ENCODE measurements at places on chromosomes 16 and 17.

DNA sequence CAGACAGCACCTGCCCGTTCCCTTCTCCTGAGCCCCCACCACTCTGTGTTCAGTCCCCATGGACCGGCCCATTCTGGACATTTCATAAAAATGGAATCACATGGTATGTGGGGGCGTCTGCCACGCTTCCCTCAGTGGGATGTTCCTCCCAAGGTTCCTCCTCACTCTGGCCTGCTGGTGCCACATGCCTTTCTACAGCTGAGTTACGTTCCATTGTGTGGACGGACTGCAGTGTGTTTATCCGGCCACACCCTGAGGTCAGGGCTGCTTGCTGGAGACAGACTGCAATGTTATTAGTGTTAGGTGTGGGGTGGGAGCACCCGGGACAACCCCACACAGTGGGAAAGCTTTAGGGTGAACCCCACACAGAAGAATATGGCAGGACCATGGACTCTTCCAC lies 5.9 kb upstream of the AATK start:
- DNase-seq: no peak

DNA sequence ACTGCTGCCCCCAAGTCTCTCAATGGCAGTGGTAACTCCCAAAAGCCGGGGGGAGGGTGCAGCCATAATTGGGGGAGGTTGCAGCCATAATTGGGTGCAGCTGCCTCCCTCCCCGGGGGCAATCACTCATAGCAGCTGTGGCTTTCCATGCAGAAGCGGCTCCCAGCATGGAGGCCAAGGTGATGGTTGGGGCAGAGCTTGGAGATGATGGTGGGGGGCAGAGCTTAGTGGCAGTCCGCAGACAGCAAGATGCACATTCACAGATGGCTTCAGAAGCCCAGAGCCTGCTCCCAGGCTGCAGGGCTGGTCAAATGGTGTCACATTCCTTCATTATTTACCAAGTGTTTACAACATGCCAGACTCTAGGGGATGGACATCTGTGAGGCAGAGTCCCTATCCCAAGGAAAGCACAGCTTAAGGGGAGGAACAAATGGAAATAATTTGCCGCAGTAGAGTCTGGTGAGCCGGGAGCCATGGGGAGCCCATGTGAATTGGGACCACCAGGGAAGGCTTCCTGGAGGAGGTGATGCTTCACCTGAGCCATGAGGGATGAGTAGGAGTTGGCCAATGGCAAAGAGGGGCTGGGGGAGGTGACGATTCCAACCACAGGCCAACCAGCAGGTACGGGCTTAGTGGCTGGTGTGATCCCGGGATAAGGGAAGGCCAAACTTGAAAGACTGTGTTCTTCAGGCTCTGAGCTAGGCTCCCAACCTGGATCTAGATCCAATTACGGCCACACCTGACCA lies 8.1 kb downstream of the DOC2B start:
- DNase-seq: no peak

DNA sequence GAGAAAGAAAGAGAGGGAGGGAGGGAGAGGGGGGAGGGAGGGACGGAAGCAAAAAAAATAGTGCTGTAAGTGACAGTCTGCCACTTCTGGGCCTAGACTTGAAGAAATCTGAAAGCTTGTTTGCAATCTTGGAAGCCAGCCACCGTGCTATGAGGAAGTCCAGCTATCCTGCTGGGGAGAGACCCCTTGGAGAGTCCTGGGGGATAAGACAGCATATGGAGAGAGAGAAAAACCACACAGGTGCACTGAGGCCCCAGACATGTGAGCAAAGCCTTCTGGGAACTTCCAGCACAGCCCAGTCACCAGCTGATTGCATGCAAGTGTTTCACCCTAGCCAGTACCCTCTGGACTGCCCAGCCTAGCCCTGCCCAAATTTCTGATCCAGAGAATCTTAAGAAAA lies 12.6 kb upstream of the ALOX12B start:
- no peak for DNase-seq

DNA sequence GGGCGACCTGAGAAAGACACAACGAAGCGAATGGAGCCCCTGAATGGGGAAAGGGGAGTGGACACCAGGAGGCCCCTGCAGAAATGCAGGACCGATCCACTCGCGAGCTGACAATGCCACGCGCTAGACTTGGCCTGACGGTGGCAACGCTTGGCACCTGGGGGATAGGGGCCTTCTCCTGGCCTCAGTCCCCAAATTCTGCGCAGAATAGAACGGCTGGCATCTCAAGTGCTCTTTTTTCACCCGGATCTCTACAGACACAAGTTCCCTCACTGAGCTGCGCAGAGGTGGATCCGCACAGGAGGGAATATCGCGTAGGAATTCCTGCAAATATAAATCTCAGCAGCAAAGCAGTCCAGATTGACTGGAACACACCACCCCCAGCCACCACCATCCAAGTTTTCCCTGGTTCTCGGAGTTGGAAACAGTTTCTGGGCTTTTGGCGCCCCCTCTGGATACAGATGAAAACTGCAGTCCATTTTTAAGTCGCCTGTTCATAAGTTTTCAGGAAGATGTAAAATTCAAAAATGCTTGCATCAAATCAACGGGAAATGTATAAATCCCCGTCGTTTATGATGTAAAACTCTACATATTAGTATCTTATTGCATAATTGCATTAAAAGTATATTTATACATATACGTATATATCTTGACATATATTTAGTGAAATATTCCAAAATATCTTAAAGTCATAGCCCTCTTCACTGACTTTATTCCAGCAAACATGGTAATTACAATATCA lies 2.3 kb upstream of the SOX9 start:
- no peak for DNase-seq

DNA sequence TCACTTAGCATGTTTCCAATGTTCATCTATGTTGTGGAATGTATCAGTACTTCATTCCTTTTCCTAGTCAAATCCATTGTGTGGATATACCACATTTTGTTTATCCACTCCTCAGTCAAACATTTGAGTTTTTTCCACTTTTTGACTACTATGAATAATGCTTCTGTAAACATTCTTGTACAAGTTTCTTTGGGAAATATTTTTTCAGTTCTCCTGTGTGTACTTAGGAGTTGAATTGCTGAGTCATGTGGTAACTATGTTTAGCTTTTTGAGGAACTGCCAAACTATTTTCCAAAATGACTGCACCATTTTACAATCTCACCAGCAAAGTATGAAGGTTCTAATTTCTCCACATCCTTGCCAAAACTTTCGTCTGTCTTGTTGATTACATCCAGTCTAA lies 223.7 kb upstream of the AXIN2 start:
- DNase-seq: no peak

DNA sequence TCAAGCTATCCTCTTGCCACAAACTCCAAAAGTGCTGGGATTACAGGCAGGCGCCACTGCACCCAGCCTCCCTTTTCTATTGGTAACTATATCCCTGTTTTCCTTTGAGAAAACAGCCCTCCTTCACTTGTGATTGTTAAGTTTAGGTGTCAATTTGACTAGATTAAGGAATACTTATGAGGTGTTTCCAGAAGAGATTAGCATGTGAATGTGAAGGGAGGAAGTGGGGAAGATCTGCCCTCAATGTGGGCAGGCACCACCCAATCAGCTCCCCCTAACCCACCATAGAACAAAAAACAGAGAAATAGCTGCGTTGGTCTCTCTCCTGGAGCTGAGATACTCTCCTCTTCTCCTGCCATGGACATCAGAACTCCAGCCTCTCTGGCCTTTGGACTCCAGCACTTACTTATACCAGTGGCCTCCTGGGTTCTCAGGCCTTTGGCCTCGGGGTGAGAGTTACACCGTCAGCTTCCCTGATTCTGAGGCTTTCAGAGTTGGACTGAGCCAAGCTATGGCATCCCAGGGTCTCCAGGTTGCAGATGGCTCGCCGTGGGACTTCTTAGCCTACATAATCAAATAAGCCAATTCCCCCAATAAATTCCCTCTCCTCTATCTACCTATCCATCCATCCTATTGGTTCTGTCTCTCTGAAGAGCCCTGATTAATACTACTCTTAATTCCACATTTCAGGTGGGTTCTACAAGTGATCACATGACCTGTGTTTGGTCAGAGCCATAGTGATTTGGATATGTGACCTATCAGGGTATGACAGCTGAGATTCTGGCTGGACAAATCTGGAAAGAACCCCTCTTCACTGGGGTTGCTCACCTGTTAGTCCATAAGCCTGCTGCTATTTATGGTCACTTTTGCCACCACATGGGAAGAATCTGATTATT lies 12.0 kb upstream of the STAT3 start:
- no peak for DNase-seq

DNA sequence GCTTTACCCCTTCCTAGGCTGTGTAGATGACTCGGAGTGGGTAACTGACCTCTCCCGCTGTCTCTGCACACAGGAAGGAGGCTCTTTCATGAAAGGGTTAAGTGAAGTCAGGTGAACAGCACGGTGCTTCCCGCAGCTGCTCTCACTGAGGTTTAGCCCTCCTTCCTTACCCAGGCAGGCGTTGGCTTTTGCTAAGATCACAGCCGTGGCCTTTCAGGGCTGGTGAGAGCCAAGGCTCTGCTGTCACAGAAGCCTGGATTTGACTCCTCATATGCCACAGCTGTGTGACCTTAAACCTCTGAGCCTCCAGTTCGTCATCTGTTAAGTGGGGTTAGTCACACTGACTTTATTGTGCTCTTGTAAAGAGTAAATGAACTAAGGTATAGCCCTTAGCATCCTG lies 90.9 kb upstream of the PLCG2 start:
- DNase-seq: no peak

DNA sequence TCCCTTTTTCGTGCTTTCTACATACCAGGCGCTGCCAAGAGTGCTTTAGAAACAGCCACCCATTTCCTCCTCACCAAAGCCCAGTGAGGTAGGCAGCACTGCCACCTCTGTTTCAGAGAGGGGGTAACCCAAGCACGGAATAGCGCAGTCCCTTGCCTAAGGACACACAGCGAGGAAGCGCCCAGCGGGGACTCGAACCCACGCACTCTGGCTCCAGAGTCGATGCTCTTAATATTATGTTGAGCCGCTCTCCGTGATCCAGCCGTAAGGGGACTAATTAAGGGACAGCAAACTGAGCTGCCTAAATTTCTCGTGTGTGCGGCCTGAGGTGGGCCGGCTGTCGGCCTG lies 497 bp downstream of the CES1 start:
- no peak for DNase-seq

DNA sequence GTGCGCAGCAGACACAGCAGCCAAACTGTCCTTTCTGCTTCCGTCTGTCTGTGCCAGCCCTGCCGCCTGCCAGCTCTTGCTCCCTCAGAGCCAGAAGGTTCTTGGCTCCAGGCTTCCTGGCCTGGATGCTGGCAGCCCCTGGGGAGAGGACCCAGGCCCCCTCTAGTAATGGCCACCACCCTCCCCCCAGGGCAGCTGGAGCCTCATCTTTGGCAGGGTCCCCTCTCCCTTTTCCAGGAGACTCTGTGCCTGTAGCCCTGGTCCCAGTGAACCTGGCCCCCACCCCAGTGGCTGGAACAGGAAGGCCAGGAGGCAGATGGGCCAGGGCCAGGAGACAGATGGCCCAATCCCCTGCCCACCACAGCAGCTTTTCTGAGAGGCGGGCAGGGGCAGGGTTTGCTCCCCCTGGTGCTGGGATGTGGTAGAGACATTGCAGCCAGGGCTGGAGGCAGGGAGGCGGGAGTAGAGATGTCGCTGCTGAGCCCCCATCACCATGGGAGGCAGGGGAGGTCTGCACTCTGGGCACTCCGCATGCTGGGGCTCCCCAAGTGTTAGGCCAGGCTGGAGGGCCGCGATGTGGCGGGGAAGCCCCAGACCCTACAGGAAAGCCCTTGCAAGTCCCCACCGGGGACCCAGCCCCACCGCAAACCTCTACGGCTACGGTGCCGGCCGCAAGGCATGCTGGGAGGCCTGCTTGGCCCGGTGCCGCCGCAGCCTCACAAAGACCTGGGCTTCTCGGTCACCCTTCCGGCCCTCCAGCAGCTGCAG lies 16.7 kb downstream of the UNC13D start:
- no peak for DNase-seq

GRCh38 chr16:72740347-72740746 lies 307.6 kb downstream of the ZFHX3 start:
- DNase-seq: no peak
